Stimulated activated CD4-positive, alpha-beta T cell treated with anti-CD3 and anti-CD28 coated beads, Interleukin-12 subunit alpha, Interleukin-12 subunit beta, amount 100 ng/mL, for 4 hours (primary cell): ENCODE measurements at places on chromosomes 16 and 17.

GRCh38 chr17:16915752-16916556 is 56.0 kb downstream of the TNFRSF13B start:
- no peak for DNase-seq

DNA sequence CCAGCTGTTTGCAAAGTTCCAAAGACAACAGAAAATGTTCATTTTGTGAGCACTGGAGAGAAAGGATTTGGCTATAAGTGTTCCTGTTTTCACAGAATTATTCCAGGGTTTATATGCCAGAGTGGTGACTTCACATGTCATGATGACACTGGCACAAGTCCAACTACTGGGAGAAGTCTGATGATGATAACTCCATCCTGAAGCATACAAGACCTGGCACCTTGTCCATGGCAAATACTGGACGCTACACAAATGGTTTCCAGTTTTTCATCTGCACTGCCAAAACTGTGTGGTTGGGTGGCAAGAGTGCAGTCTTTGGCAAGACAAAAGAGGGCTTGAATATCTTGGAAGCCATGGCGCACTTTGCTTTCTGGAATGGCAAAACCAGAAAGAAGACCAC is 385.0 kb downstream of the CDH11 start:
- DNase-seq = no peak

DNA sequence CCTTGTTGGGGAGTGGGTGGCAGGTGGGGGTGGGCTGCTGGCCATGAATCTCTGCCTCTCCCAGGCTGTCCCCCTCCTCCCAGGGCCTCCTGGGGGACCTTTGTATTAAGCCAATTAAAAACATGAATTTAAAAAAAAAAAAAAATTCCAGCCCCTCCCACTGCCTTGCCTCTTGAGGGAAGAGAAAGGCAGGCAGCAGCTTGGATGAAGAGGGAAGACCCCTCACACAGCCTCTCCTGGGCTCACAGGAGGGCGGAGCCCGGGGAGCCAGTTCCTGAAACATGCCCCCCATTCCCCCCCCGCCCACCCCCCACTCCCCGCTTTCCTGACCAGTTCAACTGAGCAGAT is 1.8 kb upstream of the TCAP start:
- no peak for DNase-seq

DNA sequence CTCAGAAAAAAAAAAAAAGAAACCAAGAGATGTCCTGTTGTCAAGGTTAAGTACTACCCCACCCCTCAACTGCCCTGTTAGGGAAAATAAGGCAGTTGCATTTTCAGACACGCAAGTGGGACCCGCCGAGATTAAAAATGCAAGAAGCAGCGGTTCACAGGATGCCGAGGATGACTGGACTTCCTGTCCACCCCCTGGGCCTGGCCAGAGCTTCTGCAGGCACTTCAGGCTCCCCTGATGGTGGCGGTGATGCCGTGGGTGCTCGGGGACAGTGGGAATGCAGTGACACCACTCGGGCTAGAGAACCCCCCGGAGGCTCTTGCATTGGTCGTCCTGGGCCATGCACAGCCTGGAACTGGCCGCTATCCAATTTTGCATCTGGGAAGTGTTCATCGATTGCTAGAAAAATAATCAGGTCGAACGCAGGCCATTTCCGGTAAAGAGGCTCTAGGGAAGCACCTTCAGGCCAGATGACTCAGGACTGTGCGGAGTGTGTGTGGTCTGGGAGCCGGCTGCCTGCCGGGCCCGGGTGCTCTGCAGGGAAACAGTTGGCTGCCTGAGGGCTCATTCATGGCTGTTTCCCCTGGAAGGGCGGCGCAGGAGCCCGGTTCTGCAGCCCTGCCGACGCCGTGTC is 13.4 kb upstream of the CRISPLD2 start:
- DNase-seq = no peak
